ENCODE measurements at places on chromosomes 3 and 15.

- no peak for DNase-seq
Observed at GRCh38 chr3:143510601-143511000, 337.7 kb downstream of the SLC9A9 start.

GRCh38 chr3:46489875-46490274, 7.9 kb upstream of the RTP3 start:
- no peak for DNase-seq

- DNase-seq = no peak
Observed at GRCh38 chr15:39504808-39505207, 76.1 kb upstream of the THBS1 start.

DNA sequence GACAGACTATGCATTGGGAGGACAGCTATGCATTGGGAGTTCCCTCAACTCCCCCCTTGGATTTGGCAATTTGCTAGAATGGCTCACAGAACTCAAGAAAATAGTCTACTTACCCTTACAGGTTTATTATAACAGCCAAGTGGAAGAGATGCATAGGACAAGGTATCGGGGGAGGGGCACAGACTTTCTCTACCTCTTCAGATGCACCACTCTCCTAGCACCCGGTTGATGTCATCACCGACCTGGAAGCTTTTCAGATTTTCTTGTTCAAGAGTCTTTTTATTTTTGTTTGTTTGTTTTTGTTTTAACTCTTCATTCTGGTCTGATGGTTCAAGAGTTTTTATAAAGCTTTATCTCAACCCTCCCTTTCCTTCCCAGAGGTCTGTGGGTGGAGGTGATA, 20.7 kb upstream of the ADAMTS9 start:
- no peak for DNase-seq

GRCh38 chr3:48120223-48120622, 68.0 kb downstream of the CDC25A start:
- no peak for DNase-seq

DNA sequence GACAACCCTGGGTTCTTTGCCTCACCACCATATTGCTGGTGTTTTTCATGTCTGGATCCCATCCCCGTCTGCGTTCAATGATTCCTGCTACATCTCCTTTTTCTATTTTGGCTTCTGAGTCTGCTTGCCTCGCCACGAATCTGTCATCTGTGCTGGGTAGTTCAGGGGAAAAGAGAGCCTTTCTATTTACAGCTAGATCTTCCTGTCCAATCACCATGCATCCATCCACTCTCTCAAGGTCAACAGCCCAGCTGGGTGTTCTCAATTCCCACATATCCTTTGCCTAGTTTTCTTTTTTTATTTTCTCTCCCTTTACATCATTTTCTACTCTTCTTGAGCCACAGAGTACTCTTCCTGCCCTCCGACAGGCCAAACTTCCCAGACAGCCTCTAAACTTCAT, 104.8 kb upstream of the RAD18 start:
- DNase-seq = no peak

Data from spinal cord (tissue), 10 donors.